H1 (cell line): ENCODE measurements at places on chromosomes 16 and 17.

DNA sequence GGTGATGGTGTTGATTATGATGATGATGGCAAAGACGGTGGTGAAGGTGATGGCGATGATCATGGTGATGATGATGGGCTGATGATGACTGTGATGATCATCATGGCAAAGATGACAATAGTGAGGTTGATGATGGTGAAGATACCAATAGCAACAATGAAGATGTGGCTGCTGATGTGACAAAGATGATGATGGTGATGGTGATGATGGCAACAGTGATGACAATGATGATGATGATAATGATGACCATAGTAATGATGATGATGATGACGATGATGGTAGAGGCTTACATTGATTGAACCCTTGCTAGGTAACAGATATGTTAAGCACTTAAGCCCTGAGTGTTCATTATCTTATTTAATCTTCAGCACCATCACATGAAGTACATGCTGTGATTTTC lies 363.8 kb upstream of the HSBP1 start:
- no peaks in the 10 kb centered on the region for H3K36me3 ChIP-seq
- no peak for DNase-seq
- no peak overlapping the region for H3K27ac ChIP-seq
- no peak overlapping the region for H3K4me3 ChIP-seq

- H3K4me3 ChIP-seq = no peak overlapping the region
- no peaks in the 10 kb centered on the region for H3K27me3 ChIP-seq
- no peaks in the 10 kb centered on the region for H3K36me3 ChIP-seq
- no peaks in the 10 kb centered on the region for H3K4me1 ChIP-seq
Observed at GRCh38 chr17:1315891-1316403, 36.5 kb downstream of the TRARG1 start.

DNA sequence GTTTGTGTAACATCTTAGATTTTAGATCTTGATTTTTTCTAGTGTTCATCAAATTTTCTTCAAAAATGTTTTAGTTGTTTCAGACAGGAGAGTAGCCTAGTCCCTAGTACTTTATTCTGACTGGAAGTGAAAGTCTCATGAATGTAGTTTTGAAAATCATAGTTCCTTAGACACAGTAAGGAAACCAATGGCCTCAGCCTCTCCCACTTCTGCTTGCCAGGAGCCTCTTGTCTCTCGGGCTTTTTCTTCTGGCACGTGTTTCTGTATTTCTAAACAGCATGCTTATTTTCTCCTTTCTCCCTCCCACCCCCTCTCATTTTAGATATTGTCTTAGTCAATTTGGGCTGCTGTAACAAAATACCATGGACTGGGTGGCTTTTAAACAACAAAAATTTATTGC lies 9.8 kb downstream of the SLFN5 start:
- no peak for DNase-seq
- H3K4me1 ChIP-seq = no peaks in the 10 kb centered on the region
- no peak overlapping the region for H3K27ac ChIP-seq
- no peaks in the 10 kb centered on the region for H3K27me3 ChIP-seq
- H3K4me3 ChIP-seq = no peak overlapping the region

DNA sequence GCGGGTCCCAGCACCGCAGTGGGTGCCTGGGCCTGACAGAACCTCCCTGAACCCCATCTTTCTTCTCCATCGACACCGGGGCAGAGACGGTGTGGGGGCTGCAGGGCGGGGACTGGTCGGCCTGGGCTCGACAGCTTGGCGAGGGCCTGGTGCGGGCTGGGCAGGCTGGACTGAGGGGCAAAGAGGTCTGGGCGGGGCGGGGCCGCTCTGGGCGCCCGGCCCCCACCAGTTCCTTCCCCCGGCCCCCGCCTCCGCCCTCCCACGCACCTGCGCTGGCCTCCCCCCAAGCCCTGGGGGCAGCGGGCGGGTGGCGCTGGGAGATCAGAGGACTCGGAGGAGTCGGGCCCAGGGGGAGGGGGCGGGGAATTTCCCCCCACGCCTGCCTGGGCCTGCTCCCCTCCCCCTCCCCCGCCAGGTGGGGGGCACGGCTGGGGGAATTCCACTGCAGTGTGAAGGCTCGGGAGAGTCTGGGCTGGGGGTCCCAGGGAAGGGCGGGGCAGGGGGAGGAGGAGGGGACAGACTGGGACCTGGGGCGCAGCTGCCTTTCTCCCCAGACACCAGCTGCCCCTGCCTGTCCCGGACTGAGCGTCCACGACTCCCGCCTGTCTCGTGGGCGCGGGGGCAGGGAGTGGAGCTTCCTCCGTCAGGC lies 877 bp upstream of the KREMEN2 start:
- H3K36me3 ChIP-seq = no peaks in the 10 kb centered on the region
- peak overlapping the region; percentile 80 for H3K4me3 ChIP-seq
- H3K4me1 ChIP-seq = peaks cover 13% of the 10 kb centered on the region; the same call in 1 of the 2 replicates
- DNase-seq = no peak
- no peak overlapping the region; the same call in 1 of the 2 replicates for H3K27ac ChIP-seq

GRCh38 chr17:30905742-30906100 lies 317 bp downstream of the TEFM start:
- no peak for DNase-seq
- peak overlapping the region; percentile 27; the same call in 1 of the 2 replicates for H3K27ac ChIP-seq
- H3K4me3 ChIP-seq = peak overlapping the region; percentile 93
- no peaks in the 10 kb centered on the region for H3K27me3 ChIP-seq
- H3K36me3 ChIP-seq = no peaks in the 10 kb centered on the region

- H3K4me3 ChIP-seq = peak overlapping the region; percentile 73
- DNase-seq = peak; percentile 100
- H3K36me3 ChIP-seq = no peaks in the 10 kb centered on the region
- H3K27ac ChIP-seq = peak overlapping the region; percentile 60; the same call in 1 of the 2 replicates
- peaks cover 5% of the 10 kb centered on the region for H3K4me1 ChIP-seq
Observed at GRCh38 chr17:3754458-3755334, 31.0 kb downstream of the HASPIN start.

- H3K4me1 ChIP-seq = 0 out of 2 replicates have a peak, but pooled peaks cover 4% of the 10 kb centered on the region
- no peak overlapping the region for H3K27ac ChIP-seq
- no peak for DNase-seq
- no peaks in the 10 kb centered on the region for H3K27me3 ChIP-seq
- H3K36me3 ChIP-seq = no peaks in the 10 kb centered on the region
Observed at GRCh38 chr17:34443619-34444469, 80.8 kb upstream of the CCL1 start.

GRCh38 chr16:82108100-82108499 lies 61.9 kb downstream of the MPHOSPH6 start:
- no peaks in the 10 kb centered on the region for H3K27me3 ChIP-seq
- H3K27ac ChIP-seq = no peak overlapping the region
- DNase-seq = no peak
- H3K4me1 ChIP-seq = no peaks in the 10 kb centered on the region
- no peaks in the 10 kb centered on the region for H3K36me3 ChIP-seq
